Stimulated activated naive CD4-positive, alpha-beta T cell (primary cell): ENCODE measurements at places on chromosomes 7 and 10.

- no peak for DNase-seq
Measured at GRCh38 chr7:37363536-37364491, 84.8 kb downstream of the ELMO1 start.

DNA sequence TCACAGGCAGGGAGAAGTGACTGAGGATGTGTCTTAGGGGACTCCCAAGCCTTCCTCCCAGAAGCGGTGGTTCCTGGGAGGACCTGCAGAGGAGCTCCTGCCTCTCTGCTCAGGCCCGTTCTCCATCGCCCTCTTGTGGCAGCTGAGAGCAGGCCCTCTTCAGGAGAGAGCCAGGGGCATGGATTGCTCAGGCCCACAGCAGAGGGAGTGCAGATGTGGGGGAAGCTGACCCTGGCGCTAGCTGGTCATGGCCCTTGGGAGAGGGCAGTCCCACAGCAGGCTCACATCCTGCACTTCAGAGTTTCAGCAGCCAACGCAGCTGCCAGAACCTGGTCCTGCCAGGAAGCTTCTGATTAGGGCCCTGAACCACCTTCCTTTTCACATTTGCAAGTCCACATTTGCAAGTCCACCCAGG, 94.8 kb upstream of the TARP start:
- DNase-seq, result peak; percentile 68

DNA sequence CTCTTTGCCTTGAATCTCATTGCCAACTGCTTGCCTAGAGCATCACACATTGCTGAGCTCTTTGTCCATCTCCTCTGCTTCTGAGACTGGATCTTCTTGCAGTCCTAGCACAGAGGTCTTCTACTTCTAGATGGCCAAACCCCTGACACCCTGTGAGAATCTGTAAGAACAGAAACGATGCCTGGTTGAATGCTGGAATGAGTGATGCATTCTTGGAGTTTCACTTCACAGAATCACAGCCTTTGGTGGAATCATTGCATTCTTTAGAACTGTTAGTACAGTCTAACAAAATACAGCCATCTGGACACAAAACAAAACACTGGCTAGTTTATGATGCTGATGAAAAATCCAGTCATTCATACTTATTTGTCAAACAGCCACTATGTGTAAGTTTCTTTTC, 141.7 kb upstream of the ITGB1 start:
- no peak for DNase-seq

- DNase-seq, result no peak
Measured at GRCh38 chr10:1643161-1643907, 94.0 kb downstream of the ADARB2 start.

DNA sequence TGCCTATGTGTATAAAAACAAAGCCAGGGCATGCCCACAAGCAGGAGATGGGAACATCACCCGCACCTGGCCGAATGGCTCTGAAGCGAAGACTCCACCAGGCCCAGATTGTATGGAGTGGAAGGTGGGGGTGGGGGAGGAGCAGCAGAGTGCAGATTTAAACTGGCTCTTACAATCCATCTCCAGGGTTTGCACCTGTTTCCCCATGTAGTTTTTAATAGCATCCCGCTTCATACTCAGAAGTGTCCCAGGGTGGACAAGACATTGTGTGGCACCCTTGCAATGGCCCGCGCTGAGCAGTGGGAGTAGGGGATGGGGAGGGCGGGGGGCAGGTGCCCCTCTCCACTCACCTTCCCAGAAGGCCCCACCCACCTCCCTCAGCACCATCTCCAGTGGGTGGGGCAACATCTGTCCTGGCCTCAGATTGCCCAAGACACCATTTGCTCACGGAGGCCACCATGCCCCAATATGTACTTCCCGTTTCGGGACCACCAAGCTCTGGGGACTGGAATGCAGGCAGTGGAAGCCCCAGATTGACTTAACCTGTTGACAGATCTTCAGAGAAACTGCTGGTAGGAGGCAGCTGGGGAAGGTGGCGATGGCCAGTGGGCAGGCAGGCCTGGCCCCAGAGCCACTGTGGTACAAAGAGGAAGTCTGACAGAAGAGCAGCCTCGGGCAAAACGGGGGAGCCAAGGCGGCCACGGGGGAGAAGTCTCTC, 23.0 kb downstream of the VSIR start:
- DNase-seq, result no peak

DNA sequence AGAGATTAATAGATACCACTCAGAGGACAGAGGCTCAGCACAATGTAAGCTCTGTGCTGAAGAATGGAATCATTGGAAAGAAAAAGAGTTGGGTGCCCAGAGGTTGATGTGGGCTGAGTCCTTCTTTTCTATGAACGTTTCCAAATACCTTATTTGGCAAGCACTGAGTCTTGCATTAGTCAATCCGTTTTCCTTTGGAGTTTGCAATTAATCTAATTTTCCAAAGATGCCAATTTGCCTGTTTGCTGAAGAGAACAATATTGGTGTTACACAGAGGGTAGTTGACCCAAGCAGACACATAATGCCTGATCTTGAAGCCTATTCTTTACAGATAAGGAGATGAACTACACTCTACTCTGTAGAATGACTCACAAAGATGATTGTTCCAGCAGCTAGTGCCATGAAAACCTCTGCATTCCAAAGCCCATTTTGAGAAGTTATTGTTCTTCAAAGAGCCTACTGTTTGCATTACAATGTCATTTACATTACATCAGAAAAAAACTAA, 55.4 kb upstream of the MET start:
- no peak for DNase-seq

GRCh38 chr7:79034730-79035129, 418.7 kb downstream of the MAGI2 start:
- DNase-seq, result no peak

DNA sequence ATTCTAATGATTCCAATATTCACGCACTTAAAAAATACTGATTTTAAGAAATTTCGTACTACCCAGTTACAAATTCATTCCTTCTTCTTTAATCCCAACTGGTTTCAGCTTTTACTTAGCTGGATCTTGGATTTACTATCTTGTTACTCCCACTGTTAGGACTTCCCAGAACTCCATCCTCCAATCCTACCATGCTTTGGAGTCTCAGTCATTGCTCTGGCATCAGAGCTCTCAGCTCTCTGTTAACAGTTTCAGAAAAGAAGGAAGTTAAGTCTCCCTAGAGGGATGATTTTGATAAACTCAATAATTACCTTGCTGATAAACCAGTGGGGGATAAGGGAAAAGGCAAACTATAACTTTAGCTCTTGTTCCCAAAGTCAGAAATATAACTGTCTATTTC, 9.5 kb downstream of the PPA1 start:
- no peak for DNase-seq

DNA sequence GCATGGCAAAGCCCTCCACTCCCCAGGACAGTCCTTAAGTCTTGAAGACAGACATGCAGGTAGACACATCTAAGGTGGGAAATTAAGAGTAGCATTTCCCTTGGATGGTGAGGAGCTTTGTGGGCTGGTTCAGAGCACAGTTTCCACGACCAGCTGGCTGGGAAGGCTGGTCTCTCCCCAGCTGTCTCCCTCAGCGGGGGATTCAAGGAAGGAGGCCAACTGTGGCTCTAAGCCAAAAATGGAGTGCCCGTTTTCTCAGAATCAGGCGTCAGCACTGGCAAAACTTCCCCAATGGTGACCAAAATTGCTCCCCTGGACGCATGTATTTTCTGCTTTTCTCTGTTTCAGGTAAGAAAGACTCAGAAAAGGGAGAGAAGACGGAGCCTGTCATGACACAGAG, 230.6 kb upstream of the FZD8 start:
- no peak for DNase-seq

DNA sequence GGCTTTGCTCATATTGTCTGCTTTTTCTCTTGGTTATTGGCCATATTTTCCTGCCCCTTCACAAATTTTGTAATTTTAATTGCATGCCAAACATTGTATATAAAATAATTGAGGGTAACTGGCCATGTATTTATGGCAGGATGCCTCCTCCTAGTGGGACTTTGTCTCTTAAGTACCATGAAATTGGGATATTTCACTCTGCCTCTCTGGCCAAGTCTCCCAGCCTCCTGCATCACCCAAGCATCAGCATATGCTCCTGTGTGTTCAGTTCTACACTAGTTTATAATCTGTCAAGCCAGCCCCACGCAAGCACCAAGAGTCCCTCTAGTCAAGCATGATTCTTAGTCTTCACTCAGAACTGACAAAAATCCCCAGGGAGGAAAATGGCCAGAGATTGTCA, 44.2 kb upstream of the FHIP2A start:
- DNase-seq, result no peak

- DNase-seq, result peak; percentile 27
Measured at GRCh38 chr7:77199013-77199966, at the start of gene FGL2. FGL2 (minus strand) TSS chr7:77199819; CDS start chr7:77199793, 26 bp downstream.

DNA sequence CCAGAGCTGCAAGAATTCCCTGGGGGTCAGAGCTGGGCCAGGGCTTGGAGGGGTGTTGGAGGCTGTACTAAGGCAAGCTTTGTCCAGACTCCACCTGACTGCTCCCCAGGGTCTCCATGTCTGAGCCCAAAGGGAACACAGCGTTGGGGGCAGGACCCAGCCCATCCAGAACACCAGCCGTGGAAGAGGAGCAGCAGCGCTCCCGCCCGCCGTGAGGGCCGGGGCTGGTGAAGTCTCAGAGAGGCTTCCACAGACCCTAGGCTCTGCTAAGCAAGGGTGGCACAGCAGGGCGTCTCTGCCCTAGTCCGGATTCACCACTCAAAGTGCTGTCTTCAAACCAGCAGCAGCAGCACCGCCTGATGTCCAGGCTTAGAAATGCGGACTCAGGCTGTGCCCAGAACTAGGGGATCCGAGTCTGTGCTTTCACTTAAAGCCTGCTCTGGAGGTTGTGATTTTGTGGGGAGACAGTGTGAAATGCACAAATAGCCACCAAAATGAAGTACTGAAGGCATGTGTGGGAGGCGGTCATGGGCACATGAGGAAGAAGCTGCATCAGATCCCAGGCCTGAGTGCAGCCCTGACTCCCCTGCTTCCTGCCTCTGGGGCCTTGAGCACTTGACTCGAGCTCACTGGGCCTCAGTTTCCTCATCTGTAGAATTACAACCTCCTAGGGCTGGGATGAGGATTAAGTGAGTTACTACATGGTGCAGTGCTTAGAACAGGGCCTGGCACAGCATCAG, 16.6 kb upstream of the AQP1 start:
- no peak for DNase-seq

DNA sequence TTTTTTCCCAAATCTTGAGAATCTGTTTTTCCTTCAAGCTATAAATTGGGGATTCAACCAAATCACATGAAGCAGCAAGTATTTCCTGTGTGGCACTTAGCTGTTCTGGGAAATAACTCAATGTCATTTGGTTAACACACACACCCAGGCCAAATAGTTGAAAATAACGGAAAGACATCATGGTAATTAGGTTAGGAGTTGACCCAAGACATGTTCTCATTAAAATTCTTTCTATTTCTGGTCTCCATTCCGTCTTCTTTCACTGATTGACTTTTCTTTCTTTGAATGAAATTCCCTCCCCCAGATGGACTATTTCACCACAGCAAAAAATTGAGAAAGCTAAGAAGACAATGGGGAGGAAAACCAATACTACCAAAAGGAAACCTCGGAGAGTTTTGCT, 30.5 kb downstream of the NRP1 start:
- DNase-seq, result no peak

GRCh38 chr7:135716677-135717238, 11.2 kb downstream of the SLC13A4 start:
- no peak for DNase-seq

DNA sequence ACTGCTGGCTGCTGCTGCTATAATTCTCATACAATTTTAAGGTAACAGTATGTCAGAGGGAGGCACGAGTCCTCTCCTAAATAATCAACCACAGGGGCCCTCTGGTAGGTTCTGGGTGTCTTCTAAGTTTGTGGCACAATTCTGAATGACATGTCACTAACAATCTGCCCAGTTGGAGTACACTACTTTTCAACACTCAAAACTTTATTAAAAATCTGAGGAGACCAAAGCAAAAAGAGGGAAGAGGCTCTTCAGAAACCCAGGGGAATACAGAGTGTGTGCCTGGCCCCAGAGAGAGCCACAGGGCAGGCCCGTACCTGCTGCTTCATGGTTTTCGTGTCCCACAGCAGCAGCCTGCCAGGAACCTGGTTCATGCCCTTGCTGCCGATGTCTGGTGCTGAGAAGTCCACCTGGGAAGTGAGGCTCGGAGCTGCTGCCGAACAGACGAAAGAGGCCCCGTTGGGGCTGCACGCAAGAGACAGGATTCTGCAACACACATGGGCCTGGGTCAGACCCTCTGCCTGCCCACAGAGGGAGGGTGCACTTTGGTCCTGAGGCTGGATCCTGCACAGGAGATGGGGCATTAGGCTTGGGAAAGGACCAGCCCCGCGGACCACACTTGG, 18.3 kb downstream of the WDR91 start:
- no peak for DNase-seq

DNA sequence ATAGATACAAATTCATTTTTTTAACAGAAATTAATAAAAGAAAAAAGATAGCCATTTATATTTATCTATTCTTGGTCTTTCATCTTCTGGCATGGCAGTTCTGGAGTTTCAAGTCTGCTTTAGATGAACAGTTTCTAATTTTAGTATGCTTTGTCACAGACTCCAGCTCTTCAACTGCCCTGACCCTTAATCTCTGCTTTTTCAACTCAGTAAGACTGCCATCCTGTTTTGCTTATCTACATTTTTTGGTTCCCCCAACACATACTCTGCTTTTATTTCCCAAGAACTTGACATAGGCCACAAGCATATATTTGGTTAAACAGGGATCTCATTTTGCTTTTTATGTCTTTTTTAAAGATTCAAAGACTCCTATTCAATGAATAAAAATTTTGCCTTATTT, 309.3 kb upstream of the KCND2 start:
- no peak for DNase-seq

DNA sequence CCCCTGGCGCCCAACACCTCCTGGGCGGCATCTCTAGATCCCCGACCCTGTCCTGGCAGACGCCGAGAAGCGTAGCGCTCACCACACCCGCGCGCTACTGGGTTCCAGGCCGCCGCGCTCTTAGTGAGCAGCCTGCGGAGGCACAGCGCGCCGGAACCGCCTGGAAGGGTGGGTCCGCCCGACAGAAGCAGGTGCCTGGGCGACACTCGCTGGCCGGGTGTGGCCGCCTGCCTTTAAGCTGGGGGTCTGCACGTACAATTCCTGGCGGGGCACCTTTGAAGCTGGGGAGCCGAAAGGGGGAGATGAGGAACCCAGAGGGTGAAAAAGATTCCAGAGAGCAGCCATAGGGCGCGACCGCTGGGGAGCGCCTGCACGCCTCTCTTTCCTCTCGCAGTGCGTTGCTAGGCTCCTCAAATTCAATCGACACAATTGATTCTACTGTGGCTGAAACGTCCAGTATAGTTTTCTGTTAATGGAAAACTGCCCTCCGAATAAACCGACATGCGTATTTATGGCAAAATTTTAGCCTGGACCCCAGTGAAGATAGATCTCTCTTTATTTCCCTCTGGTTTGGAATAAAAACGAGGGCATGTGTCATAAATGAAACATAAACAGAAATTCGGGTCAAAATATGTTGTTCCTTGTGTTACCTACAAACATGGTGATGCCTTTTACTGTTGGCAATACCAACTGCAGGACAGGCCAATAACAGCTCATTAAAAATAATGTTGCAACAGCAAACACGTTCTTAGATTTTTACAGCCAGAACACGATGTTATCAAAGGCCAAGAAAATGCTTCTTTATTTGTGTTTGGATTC, 4.6 kb downstream of the HMX3 start:
- DNase-seq, result no peak
